ENCODE measurements at places on chromosomes 2 and 18.

- DNase-seq = peak; percentile 77
Observed at GRCh38 chr2:8598295-8599165, 83.3 kb upstream of the ID2 start.

DNA sequence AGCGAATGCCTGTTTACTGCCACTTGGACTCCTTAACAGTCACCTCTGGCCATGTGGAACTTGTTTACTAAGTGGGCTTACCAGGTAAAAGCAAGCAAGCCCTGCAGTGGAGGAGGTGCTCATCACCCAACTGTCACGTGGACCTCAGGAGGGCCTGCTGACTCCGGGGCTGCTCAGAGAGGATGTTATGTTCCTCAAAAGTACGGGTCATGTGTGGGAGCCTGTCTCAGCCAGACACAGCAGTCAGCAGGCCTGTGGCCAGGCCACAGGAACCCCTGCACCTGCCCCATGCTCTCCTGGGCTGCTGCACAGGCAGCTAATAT lies 36.2 kb downstream of the AMER3 start:
- no peak for DNase-seq

- peak; percentile 52 for DNase-seq
Observed at GRCh38 chr2:176085861-176086771, 2.4 kb upstream of the EVX2 start.

- DNase-seq = peak; percentile 67
Observed at GRCh38 chr2:8438476-8438875, 243.4 kb upstream of the ID2 start.

Measured in hematopoietic multipotent progenitor cell treated with erythropoietin and hydrocortisone succinate and interleukin-3 and kit ligand, for 4 days (in vitro differentiated cells).